ENCODE measurements at places on chromosomes 11 and 22.

DNA sequence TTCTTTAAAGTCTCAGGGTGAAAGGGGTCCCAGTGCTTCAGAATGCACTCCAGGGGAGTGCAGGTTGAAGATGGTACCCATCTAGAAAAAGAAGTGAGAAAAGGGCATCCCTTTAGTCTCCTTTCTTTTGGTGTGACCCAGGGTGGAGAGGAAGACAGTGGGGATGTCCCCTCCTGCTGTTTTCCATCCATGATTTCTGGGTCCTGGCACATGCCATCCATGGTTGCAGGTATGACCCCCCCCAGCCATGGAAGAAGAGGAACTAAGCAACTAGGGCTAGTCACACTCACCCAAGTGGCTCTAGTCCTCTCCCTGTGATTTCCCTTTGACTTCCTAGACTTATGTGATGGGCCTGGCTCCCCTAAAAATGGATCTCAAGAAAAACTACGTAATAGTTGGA lies 15.9 kb upstream of the EI24 start:
- no peak for DNase-seq

GRCh38 chr22:23437779-23438178 lies 142.3 kb downstream of the IGLL1 start:
- DNase-seq = no peak

GRCh38 chr11:2202900-2203439 lies 31.4 kb upstream of the TH start:
- no peak for DNase-seq

DNA sequence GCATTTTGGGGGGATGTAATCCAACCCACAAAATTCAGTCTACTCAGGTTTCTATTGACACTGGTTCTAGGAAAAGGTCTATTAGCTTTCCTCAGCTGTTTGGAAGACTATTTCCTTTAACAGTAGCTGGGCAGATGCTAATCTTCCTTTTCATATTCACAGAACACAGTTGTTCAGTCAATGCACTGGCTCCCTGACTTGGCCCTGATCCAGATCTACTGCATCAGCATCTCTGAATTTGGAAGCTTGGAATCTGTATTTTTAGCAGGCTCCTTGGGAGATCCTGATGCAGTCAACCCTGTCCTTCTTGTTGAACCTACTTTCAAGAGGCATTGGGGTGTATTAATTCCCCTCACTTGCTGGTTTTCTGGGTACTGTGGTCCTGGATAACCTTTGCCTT lies 6.3 kb downstream of the HTATIP2 start:
- no peak for DNase-seq

- no peak for DNase-seq
Measured at GRCh38 chr11:8209208-8209807, 40.5 kb upstream of the RIC3 start.

All from stimulated activated CD8-positive, alpha-beta memory T cell treated with anti-CD3 and anti-CD28 coated beads, Interleukin-12 subunit alpha, Interleukin-12 subunit beta, amount 100 ng/mL, for 1 hour (primary cell).